ENCODE measurements at places on chromosomes 2 and 18. TPM values are rescaled to one million over a fixed set of nuclear protein-coding genes. Genes with fewer than 3 reads are reported as not detected.

UGT1A9 gene
- total RNA-seq = not detected

KCNJ3 gene
- total RNA-seq = not detected

DNA sequence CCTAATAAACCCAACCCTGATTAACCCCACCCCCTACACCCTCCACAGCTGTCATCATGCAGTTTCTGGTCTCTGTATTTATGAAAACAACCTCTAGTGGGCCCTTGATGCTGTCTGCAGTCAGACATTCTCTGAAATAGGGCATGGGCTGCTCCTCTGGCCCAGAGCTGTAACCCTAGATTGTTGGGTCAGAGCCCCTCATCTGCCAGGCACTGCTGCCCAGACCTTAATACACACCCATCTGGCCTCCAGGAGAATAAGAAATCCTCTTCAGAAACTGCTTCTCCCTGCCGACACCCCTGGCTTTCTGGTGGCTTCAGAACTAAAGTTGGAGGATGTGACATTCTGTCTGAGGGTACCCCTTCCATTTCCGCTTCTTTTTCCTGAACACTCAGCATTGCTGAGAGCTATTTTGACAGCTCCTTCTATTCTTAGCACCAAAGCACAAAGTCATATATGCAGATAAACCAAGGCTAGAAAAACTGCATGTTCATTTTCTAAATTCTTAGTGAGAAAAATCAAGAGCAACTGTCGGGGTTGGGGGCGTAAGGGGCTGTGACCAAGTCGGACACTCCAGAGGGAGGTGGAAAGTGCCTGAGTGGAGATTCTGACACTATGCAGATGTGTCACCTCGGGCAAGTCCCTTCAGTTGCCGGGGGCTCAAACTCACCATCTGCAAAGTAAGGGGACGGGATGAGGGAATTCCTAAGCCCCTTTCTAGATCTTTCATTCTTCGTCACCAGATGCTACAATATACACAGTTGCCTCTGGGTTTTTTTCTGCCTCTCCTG, 28.7 kb downstream of the SRSF7 start:
- DNase-seq = no peak
- H3K27me3 ChIP-seq = no peaks in the 10 kb centered on the region
- no peaks in the 10 kb centered on the region for H3K36me3 ChIP-seq
- peaks cover 33% of the 10 kb centered on the region for H3K4me1 ChIP-seq
- peak overlapping the region; percentile 52 for H3K27ac ChIP-seq

DNA sequence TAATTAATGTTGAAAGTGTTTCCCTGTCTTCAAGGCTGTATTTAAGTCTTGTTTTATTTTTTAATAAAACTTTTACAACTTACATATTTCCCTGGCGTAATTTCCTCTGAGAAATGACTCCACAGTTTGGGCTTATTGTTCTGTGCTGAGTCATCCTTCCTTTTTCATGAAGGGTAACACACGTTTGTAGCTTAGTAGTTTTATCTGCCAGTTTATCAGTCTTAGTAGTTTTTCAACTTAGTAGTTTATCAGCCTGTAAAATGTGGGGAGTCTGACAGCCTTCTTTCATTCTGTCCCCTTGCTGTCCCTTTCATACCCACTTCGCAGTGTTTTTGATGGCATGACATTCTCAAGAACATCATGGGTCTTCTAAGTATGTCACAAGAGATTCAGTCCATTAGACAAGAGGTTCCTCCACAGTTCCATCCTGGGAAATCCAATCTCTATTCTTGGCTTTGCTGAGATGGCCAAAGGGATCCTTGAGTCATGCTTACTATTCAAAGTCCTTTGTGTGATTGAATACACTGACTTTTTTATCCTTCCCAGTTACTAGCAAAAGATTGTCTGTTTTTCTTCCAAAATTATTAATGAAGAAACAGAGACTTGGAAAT, 60.0 kb upstream of the SGPP2 start:
- no peaks in the 10 kb centered on the region for H3K27me3 ChIP-seq
- DNase-seq = no peak
- H3K4me1 ChIP-seq = no peaks in the 10 kb centered on the region
- H3K36me3 ChIP-seq = no peaks in the 10 kb centered on the region
- H3K4me3 ChIP-seq = no peak overlapping the region

- H3K4me3 ChIP-seq = no peak within 1 kb of the TSS
- no peak for DNase-seq
- no peak within 1 kb of the TSS for H3K27ac ChIP-seq
- H3K27me3 ChIP-seq = peaks cover 13% of the 10 kb centered on the region
Measured at GRCh38 chr2:101474731-101475384, at the start of gene RFX8. Gene RFX8 (minus strand): TSS chr2:101475112. CDS start chr2:101466848, 8,264 bp downstream.

GRCh38 chr2:117760916-117761315, 53.6 kb upstream of the DDX18 start:
- H3K36me3 ChIP-seq = no peaks in the 10 kb centered on the region
- H3K27me3 ChIP-seq = no peaks in the 10 kb centered on the region
- no peak for DNase-seq
- no peaks in the 10 kb centered on the region for H3K4me1 ChIP-seq
- H3K27ac ChIP-seq = no peak overlapping the region

Measured in GM12878 (cell line).